Inflammatory macrophage (primary cell): ENCODE measurements at places on chromosomes 7 and 10.

GRCh38 chr7:154373956-154374355, 321.8 kb downstream of the DPP6 start:
- no peak for DNase-seq

- DNase-seq = peak; percentile 72
Measured at GRCh38 chr7:20193242-20193777, 23.9 kb downstream of the MACC1 start.

DNA sequence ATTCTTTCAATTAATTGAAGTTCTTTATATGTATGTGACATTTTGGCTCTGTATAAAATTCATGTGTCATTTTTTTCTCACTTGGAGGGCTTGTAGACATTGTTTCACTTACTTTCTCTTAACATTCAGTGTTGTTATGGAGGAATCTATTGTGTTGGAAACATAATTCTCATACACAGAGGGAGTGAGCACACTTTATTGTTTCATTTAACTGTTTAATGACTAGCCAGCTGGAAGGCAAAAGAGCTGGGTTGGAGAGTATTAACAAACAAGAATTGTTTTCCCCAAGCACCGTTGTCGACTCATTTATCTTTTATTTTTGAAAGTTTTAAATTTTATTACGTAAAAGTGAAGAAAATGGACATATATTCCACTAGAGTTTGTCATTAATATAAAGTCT, 98.8 kb downstream of the PTPN20 start:
- no peak for DNase-seq

GRCh38 chr7:126778101-126778500, 474.6 kb downstream of the GRM8 start:
- DNase-seq = no peak

- peak; percentile 74 for DNase-seq
Measured at GRCh38 chr10:128210215-128211063, 84.2 kb upstream of the MKI67 start.

- no peak for DNase-seq
Measured at GRCh38 chr7:140298213-140298612, 100.1 kb downstream of the SLC37A3 start.

- DNase-seq = no peak
Measured at GRCh38 chr10:547591-548081, 141.8 kb downstream of the DIP2C start.

DNA sequence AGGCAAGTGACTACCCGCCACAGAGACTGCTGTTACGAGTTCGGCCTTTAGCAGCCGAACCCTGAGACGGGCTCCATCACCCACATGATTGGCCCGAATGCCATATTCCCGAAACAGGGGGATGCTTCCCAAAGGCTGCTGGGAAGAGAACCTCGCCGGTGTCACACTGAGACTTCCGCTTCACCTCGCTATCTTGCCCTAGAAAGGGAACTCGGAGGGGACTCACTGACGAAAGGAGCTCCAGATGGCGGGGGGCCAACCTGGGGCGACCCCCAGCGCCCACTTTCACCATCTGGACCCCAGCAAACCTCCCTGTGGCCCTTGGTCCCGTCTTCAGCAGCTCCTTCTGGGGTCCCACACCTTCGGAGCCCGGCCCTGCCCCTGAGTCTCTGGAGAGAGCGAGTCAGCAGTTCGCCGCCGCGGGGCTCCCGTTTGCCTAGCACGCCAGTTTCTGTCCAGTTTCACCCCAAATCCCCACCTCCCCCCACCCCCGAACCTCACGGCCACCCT, 529 bp downstream of the HPS1 start:
- DNase-seq = peak; percentile 44

DNA sequence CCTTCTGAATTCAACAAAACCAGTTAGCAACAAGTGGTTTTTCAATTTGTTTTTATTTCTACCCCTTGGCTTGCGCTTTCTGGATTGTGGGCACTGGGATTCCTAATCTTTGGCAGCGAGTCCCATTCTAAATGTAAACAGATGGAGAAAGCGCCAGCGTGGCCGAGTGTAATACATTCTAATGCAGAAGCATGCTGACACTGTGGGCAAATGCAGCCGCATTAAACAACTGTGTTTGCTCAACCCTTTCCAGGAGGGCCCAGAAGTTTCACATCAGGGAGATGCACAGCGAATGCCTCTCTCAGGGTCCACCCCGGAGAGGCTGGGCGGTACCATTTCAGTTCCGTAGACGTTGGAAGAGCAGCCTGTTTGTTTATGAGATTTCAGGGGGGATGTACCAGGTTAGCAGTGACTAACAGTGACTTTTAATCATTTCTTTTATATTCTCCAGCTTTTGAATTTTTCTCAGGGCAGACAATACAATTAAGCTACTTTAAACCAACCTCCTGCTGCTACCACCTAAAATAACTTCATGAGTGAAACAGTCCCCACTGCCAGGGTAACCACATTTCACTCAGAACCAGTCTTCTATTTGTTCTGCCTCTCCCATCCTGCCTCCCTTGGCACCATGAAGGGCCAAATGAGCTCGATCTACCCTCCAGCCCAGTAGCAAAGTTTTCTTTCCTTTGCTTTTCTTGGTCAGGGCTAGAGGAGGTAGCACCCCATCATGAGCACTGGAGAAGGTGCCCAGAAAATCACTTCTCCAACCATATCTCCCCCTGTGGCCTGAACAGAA, 164.2 kb upstream of the ITGB1 start:
- no peak for DNase-seq

- no peak for DNase-seq
Measured at GRCh38 chr7:11784769-11785536, 47.0 kb downstream of the THSD7A start.

DNA sequence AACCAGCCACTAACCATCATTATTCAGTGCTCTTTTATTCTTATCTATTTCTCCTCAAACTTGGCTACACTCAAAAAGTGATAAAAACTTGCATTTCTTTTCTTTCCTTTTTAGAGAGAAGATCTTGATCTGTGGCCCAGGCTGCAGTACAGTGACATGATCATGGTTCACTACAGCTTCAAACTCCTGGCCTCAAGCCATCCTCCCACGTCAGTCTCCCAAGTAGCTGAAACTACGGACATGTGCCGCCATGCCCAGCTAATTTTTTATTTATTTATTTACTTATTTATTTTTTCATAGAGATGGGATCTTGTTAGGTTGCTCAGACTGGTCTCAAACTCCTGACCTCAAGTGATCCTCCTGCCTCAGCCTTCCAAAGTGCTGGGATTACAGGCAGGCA, 24.6 kb upstream of the TMEM248 start:
- DNase-seq = no peak

- DNase-seq = no peak
Measured at GRCh38 chr7:27237735-27238334, 4.8 kb upstream of the EVX1 start.

- DNase-seq = no peak
Measured at GRCh38 chr7:152633504-152633903, 42.4 kb downstream of the XRCC2 start.

GRCh38 chr7:70674571-70675010, 457.4 kb upstream of the GALNT17 start:
- no peak for DNase-seq
